Retinal pigment epithelial cell (primary cell): ENCODE measurements at places on chromosomes 13 and 19.

GRCh38 chr13:26246154-26246553, 7.8 kb upstream of the CDK8 start:
- DNase-seq: no peak

DNA sequence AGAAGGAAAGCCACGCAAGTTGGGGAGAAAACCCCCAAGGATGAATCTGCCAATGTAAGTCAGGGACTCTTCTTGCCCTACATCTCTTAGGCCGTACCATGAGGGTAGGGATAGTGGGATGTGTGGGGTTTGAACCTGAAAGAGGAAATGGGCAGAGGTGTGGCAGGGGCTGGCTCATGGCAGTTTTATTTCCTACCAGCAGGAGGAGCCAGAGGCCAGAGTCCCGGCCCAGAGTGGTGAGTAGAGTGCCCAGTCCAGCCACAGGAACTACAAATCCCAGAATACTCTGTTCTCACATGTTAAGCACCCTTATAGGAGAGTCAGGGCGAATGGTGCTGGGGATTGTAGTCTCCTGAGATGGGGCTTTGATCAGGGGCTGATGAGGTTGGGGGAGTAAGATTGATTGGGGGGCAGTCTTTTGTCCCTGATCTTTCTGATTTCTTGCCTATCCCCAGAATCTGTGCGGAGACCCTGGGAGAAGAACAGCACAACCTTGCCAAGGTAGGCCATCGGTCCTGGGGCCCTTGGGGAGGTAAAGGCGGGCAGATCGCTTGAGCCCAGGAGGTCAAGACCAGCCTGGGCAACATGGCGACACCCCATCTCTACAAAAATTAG, 16.5 kb downstream of the VASP start:
- DNase-seq: no peak

DNA sequence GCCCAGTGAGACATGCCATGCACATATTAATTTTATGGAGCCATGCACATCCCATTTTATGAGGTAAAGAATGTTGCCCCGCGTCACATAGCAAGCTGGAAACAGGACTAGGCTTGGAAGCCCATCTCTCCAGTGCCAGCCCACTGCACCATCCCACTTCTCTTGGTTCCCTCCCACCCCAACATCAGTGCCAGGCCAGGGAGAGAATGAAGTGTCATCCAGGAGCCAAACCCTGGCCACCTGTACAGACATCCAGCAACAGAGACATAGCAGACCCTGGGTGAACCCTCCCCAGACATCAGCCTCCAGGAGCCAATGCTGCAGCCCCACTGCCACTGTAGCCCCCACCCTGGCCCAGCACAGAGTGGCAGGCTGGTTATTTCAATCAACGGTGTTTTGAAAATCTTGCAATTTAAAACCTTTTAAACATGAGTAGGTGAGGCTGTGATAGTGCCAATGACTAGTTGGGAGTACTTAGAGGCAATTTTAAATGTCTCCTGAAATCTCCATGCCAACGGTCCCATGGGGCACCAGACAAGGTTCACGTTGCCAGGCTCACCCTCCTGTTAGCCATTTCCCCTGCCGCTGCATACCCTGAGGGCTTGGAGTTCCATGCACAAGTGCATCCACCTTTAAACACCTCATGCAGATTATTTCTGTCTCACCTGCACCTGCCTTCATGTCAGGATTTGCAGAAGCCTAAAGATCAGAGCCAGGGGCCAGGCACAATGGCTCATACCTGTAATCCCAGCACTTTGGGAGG, 34.7 kb downstream of the VSTM2B start:
- no peak for DNase-seq

GRCh38 chr19:23505738-23506137, 110.5 kb upstream of the ZNF91 start:
- no peak for DNase-seq

DNA sequence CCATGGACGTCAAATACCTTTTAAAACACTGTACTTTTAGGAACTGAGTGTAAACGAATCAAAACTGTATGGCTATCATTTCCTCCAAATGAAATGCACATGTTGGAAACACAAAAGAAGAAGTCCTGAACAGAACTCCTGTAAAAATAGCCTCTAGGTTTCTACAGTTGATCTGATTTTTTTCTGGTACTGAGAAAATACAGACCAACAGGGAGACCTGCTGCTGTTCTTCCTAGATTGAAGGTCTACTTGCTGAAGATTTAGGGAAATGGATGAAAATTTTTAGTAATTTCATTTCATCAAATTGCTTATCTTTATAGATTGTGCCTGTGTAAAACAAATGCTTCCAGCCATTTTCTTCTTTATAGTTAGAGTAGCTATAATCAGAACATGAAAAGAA, 520.4 kb downstream of the SLITRK6 start:
- no peak for DNase-seq
